ENCODE measurements at places on chromosomes 16 and 17. TPM values are rescaled to one million over a fixed set of nuclear protein-coding genes. Genes with fewer than 3 reads are reported as not detected.

DNA sequence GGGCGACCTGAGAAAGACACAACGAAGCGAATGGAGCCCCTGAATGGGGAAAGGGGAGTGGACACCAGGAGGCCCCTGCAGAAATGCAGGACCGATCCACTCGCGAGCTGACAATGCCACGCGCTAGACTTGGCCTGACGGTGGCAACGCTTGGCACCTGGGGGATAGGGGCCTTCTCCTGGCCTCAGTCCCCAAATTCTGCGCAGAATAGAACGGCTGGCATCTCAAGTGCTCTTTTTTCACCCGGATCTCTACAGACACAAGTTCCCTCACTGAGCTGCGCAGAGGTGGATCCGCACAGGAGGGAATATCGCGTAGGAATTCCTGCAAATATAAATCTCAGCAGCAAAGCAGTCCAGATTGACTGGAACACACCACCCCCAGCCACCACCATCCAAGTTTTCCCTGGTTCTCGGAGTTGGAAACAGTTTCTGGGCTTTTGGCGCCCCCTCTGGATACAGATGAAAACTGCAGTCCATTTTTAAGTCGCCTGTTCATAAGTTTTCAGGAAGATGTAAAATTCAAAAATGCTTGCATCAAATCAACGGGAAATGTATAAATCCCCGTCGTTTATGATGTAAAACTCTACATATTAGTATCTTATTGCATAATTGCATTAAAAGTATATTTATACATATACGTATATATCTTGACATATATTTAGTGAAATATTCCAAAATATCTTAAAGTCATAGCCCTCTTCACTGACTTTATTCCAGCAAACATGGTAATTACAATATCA, 2.3 kb upstream of the SOX9 start:
- peak; percentile 79 for DNase-seq

DNA sequence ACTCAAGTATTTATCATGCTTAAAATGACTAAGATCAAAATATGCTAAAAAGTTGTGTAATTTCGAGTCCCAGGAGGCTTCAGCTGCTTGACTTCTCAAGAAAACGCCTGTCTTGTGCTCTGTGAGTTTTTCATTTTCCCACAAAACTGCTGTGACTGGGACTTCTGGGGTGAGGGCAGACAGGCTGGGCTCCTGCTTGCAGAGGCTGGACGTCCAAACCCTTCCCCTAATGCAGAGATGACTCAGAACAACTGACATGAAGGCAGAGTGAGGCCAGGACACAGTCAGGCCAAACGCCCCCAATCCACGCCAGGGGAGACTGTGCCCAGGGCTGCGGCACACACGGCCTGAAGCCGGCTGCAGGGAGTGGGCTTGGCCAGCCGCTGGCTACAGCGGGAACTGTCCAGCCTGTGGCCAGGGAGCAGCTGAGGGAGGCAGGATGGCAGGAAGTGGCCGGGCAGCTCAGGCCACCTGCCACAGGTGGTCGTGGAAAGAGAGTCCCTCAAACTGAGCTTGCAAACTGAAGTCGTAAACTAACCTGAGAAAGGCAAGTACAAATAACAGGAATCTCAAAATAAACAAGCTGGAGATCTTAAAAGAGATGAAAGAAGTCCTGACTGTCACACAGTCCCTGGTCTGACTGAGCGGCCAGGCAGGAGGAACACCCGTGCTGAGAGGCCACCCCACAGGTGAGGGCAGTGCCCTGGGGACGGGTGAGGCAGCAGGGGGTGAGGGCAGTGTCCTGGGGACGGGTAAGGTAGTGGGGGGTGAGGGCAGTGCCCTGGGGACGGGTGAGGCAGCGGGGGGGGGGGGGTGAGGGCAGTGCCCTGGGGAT, 21.3 kb upstream of the HEXD start:
- no peak for DNase-seq

CCL13 gene
- 0.62 TPM for polyA plus RNA-seq

DNA sequence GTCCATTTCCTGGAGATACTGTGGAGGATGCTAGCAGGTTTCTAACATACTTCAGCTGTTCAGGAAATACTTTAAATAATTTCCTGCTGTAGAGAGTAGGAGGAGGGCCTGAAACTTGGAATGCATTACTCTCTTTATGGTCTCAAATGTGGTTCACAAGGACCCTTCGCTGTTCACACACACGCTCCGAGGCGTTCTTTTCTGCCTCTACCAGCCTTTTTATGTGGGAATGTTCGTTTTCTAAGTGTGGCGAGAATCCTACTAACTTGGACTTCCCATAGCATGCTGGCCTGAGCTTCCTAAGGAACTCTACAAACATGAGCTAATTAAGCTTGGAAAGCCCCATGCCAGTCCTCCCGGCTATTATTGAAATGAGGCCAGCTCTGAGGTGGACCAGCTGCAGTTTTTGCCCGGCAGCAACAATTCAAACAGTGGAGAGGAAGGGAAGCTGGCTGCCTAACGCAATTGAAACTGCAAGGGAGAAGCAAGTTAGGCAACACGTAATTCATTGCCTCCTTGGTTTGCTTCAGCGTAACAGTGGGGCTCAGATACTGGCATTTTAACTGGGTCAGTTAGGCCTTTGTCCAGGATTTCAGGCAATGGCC, 18.9 kb downstream of the KPNA2 start:
- DNase-seq, result peak; percentile 62

- DNase-seq, result no peak
Observed at GRCh38 chr17:59483860-59484259, 81.5 kb upstream of the DHX40 start.

DNA sequence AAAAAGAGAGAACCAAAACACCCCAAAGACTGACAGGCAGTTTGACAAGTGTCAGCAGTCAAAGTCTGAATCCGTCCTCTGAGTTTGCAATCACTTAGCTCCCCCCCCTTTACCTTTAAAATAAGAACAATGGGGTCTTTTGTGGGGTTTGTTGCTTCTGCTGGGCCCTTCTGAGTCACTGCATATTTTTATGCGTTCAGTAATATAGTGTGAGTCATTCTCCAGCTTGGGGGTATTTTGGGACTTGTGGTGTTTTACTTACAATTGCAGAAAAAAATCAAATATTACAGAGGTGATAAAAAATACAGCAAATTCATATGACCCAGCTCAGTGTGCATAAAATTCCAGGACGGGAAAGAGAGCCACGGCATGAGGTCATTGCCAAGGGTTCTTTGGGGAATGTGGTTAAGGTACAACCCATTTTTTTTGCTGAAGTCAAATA, 120.1 kb downstream of the CYLD start:
- DNase-seq, result no peak

DNA sequence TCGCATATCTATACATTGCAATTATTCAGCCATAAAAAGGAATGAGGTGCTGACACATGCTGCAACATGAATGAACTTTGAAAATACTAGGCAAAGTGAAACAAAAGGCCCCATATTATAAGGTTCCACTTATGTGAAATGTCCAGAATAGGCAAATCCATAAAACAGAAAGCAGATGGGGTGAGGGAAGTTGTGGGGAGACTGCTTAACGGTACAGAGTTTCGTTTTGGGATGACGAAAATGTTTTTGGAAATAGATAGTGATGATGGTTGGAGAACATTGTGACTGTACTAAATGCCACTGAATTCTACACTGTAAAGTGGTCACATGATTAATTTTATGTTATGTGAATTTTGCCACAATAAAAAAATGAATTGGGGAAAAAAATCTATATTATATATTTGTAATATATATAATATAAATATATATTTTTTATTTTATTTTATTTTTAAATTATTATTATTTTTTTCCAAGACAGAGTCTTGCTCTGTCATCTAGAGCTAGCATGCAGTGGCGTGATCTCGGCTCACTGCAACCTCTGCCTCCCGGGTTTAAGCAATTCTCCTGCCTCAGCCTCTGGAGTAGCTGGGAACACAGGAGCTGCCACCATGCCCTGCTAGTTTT, 4.2 kb upstream of the GNA13 start:
- DNase-seq, result no peak

TP53TG3B gene
- not detected for polyA plus RNA-seq

DNA sequence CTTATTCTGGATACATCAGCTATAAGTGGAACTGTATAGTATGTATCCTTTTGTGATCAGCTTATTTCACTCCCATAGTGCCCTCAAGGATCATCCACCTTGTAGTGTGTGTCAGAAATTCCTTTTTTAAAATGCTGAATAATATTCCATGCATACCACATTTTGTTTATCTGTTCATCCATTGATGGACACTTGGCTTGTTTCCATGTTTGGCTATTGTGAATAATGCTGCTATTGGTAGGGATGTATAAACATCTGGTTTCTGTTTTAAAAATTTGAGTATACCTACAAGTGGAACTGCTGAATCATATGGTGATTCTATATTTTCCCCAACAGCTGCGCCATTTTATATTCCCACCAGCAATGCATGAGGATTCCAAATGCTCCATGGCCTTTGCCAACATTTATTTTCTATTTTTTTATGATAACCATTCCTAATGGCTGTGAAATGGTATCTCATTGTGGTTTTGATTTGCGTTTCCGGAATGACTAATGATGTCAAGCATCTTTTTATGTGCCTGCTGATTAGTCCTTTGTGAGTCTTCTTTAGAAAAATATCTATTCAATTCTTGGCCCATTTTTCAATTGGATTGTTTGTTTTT, 11.6 kb downstream of the RCVRN start:
- no peak for DNase-seq

DNA sequence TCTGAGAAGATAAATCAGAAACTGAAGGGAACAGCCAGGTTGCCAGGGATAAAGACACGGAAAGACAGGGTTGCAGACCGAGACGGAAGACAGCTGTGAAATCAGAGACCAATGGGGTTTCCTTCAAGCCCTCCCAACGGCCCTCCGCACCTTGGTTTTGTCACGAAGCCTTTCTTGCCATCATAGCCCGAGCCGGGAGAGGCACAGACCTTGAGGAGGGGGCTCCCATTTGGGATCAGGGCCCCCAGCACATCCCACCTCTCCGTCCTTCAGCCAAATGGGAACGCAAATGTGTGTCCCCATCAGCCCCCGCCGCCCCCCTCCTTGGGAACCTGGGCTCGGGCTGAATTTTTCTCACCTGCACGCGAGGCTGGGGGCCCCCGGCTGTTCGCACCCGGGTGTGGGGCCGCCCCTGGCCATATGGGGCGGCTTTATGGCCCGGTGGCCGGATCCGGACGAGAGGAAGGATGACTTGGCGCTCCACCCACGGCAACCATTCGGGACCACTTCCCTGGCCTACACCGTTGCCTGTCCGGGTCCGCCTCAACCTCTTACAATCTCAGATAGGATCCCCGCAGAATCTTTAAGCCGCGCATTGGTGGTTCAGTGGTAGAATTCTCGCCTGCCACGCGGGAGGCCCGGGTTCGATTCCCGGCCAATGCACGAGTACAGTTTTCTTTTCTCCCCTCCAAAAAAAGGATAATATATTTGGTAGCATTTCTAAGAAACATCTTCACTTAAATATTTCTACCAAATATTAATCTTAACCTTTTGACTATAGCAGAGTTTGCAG, 1.4 kb upstream of the HES7 start:
- peak; percentile 86 for DNase-seq

DNA sequence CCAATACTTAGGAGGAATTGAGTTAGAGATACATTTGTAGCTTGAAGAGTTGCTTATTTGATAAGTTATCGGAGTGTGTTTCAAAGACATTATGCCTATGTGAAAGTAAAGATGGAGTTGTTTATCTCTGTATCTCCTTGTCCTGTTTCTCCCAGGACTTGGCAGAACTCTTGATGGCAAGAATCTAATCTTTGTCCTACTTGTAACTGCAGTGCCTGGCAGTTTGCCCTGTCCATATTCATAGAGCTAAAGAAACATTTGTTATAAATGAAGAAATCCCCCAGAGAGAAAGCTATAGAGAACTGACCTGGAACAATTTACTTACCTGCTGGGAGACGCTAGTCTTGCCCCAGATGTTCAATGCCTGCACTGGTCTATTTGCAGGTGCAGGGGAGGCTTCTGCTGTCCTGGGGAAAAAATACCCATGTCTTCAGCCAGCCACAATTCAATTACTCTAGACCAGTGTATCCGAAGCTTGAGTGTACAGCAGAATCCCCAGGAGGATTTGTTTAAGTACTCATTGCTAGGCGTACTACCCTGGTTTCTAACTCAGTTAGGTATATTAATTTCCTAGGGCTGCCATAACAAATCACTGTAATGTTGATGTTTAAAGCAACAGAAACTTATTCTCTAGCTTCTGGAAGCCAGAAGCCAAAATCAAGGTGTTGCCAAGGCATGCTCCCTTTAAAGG, 410.0 kb upstream of the HSBP1 start:
- DNase-seq, result no peak

GRCh38 chr16:54331241-54332002, 44.8 kb upstream of the IRX3 start:
- DNase-seq, result no peak

PIMREG gene
- polyA plus RNA-seq, result 25.1 TPM

GRCh38 chr17:16477255-16477654, 14.7 kb downstream of the LRRC75A start:
- no peak for DNase-seq

GRCh38 chr17:43372273-43372911, 26.4 kb upstream of the ARL4D start:
- DNase-seq, result no peak

GRCh38 chr16:1261131-1261892, 5.4 kb downstream of the TPSD1 start:
- no peak for DNase-seq

GRCh38 chr17:79001190-79002020, 8.2 kb downstream of the CANT1 start:
- no peak for DNase-seq

HOXB2 gene
- 37.5 TPM for polyA plus RNA-seq

- peak; percentile 82 for DNase-seq
Observed at GRCh38 chr16:11090232-11090631, 145.9 kb downstream of the CLEC16A start.

CCL1 gene
- not detected for polyA plus RNA-seq

AOC2 gene
- polyA plus RNA-seq, result 2.0 TPM

Data from right lung (tissue), 10 donors.